HS-27A (cell line): ENCODE measurements at places on chromosomes 6 and 20.

DNA sequence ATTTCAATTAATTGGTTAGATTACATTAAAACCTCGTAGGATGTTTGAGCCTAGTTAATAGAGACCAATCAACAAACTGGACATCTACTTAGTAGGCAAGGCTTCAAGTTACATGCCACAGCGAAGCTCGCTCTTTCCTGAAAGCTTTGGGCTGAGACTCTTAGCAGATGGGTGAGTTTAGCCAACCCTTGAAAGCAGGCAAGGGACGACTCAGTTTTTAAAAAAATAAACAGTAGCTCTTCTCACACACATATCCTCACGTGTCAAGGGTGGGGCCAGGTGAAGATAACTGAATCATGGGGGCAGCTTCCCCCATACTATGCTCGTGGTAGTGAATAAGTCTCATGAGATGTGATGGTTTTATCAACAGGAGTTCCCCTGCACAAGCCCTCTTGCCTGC lies 775 bp downstream of the MTFR2 start:
- DNase-seq, result no peak

GRCh38 chr6:54717849-54718455 lies 128.6 kb upstream of the FAM83B start:
- no peak for DNase-seq

GRCh38 chr6:51265426-51265825 lies 446.8 kb downstream of the TFAP2B start:
- DNase-seq, result no peak

- no peak for DNase-seq
Observed at GRCh38 chr6:98946879-98947410, 801 bp downstream of the FBXL4 start.

DNA sequence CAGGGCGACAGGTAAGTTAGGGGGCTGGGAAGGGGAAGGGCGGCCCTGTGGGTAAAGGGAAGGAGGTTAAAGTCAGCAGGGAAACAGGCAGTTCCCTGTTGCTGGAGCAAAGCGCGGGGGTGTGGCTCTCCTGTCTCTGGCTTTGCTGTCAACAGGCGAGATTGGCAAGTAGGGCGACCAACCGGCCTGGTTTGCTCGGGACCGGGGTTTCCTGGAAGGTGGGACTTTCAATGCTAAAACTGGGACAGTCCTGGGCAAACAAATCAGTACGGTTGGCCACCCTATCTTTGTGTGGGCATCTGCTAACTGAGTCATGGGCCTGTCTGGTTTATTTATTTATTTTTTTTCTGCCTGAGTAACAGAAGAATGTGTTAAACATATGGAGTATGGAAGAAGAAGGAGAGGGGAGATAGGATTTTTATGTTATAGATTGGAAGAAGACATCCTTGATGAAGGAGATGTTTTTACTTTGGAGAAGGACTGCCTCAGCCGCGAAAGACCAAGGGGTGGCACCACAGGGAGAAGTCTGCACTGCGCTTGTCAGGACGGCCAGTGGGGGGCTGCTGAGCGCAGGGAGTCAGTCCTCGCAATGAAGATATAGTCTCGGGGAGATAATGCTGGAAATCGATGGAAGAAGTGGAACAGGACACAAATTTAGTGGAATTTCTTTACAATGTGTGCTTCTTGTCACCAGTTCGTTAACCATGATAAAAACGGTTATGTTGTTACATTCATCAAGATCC lies 43.4 kb upstream of the ESR1 start:
- DNase-seq, result peak; percentile 86

GRCh38 chr6:37338745-37339255 lies 15.0 kb upstream of the RNF8 start:
- no peak for DNase-seq

DNA sequence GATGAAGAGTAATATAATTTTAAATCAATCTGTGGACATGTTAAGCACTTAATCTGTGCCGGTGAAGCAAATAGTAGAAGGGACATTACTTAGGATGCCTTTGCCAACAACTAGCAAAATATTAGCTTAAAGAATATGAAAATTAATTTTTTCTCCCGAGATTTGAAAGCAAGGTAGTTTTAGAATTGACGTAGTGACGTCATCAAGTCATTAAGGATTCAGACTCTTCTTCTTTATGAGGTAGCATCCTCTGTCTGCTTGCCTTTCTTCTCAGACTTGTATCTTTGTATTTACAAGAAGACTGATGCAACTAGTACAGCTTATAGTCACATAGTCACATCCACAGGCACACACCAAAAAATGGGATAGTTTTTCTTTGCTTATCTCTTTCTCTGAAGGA lies 374.4 kb downstream of the MMUT start:
- no peak for DNase-seq
